Activated T-helper 9 cell treated with anti-CD3 and anti-CD28 coated beads, Interleukin-2, amount 50 U/mL, for 16 hours (primary cell): ENCODE measurements at places on chromosomes 3 and 15.

- no peak for DNase-seq
Observed at GRCh38 chr3:16801698-16802097, 83.1 kb upstream of the PLCL2 start.

GRCh38 chr3:193190146-193190786 lies 50.8 kb upstream of the PLAAT1 start:
- no peak for DNase-seq

DNA sequence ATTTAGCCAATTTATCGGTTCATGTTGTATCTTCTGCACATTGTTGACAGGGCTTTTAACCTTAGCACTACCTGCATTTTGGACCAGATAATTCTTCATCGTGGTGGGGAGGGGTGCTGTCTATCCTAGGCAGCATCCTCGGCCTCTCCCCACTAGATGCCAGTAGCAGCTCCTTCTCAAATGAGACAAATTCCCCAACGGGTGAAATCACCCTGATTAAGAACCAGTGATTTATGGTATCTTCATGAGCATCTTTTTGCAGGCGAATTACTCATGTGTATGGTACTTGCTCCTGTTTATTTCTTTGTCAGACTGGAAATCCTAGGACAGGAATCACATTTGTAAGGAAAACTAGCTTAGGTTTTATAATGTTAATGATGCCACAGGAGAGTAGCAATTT lies 68.0 kb downstream of the C3orf70 start:
- DNase-seq, result no peak

GRCh38 chr3:153232851-153233271 lies 70.8 kb downstream of the RAP2B start:
- no peak for DNase-seq

GRCh38 chr15:60009124-60009960 lies 5.2 kb downstream of the FOXB1 start:
- no peak for DNase-seq

DNA sequence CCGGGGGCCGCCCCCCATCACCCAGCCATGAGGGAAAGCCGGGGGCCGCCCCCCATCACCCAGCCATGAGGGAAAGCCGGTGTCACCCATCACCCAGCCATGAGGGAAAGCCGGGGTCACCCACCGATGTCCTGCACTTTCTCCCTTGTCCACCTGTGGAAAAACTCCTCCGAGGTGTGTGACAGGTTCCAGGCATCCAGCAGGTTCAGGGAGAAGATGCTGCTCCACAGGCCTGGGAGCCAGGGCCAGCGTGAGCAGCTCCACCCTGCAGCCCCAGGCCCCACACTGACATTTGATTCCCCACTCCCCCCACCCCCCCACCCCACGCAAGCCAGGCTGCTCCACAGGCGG lies 15.5 kb upstream of the EHD4 start:
- DNase-seq, result no peak

DNA sequence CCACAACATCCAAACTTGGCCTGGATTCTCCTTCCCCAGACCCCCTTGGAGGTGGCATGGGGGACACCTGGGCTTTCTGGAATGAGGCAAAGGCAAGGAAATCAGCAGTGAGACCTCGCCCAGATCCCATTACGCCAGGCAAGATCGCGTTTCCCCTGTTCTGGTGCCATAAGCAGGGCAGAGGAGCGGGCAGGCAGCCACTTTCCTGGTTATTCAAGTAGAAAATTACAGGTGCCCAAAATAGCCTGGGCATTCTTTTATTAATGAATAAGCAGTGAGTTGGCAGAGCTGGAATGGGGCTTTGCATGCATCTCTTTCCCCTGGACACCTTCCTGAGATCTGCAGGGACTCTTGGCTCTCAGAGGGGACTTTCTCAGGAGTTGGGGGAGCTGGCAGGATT lies 31.5 kb upstream of the FAM107A start:
- DNase-seq, result no peak
